ENCODE measurements at places on chromosomes 12 and 14. TPM values are rescaled to one million over a fixed set of nuclear protein-coding genes. Genes with fewer than 3 reads are reported as not detected.

DNA sequence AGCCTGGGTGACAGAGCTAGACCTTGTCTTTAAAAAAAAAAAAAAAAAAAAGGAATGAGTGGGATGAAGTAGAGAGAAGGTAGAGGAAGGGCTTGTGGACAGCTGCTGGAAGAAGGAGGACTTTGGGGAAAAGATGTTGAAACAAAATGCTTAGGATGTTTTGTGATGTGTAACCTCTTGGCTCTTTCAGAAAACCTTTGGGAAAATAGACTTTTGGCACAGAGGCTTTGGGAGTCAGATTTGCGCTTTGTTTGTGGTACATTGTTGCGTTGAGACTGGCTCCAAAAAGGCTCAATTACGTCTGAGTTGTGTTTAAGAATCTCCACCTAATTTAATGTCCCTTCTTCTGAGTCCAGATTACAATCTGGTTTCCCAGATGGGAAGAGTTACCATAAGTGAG lies 32.9 kb upstream of the SPTLC2 start:
- DNase-seq, result no peak

- peak; percentile 75 for DNase-seq
These were observed 61.3 kb downstream of the C14orf132 start for GRCh38 chr14:96100161-96101064.

Gene SSTR1
- not detected for total RNA-seq

DNA sequence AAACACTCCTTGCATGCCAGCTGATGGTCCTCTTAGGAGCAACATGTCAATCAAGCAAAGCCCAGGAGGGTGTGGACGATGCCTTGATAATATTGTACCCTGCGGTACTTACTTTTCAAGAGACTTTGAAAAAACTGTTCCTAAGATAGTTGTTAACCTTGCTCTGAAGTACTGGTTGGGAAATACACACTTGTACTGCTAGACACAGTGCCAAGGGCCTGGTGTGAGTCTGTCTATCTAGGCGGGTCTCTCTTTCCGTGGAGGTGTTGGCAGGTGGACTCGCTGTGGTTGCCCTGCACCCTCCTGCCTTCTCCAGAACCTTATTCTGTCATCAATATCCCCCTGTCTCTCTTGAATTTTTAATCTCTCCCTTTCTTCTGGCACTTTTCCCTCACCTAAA lies 189.4 kb downstream of the NRXN3 start:
- no peak for DNase-seq

DNA sequence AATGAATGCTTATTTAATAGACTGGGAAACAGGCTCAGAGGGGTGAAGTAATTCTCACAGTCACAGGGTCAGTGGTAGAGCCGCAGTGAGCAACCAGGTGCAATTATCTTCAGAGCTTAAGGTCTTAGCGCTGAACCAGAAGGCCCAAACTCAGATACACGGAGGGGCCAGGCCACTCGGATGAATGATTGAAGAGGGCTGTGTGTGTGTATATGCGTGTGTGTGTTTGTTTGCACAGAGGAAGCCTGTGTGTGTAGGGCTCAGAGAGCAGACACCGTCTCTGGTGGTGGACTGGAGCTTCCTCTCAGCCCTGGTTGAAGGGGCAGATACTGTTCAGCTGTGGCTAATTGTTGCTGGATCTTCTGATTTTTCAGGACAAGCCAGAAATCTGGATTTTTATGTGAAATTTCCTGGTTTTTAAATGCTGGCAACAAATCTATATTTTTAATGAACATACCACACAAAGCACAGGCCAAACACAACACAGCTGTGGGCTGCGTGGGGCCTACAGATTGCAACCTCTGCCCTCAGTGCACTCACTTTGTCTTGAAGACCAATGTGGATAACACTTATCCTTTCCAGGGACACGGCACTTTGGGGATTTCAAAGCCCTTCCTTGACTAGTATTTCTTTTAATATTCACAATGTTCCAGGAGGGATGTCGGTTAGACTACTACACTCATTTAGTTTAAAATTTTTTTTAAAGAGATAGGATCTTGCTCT lies 94.5 kb upstream of the NRXN3 start:
- DNase-seq, result no peak

Gene NPAS3
- total RNA-seq, result not detected

Gene FAM161B
- 0.75 TPM for total RNA-seq

Gene PTGDR
- total RNA-seq, result not detected

- DNase-seq, result peak; percentile 38
These were observed 67.6 kb upstream of the CDKN3 start for GRCh38 chr14:54329082-54329695.

Gene KRR1
- 67.6 TPM for total RNA-seq

DNA sequence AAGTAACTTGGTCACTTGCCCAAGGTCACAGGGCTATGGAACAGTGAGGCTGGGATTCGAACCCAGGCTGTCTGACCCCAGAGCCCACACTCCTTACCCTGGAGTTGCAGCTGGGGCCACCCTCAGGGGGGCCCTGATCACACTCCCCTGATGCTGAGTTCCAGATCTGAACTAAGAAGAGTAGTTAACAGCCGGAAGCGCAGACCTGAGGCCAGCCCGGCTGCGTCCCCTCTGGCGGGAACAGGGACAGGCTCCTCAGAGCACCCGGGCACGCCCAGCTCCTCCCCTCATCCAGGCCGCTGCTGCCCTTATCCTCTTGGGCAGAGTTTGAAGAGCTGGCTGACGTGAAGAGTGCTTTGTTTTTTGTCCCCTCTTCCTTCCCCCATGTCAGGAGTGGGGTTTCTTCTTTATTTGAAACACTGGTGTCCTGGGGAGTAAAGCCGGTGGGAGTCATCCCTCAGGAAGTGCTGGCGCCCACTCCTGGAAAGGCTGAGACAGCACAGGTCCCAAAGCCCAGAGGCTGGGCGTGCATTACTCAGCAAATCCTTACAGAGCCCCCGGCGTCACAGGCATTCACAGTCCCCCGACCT lies 8.7 kb downstream of the PHB2 start:
- DNase-seq, result peak; percentile 90

Gene COX6A1
- 597 TPM for total RNA-seq

Gene SLC25A47
- 0.25 TPM for total RNA-seq

Gene EIF2S3B
- total RNA-seq, result 1.3 TPM

DNA sequence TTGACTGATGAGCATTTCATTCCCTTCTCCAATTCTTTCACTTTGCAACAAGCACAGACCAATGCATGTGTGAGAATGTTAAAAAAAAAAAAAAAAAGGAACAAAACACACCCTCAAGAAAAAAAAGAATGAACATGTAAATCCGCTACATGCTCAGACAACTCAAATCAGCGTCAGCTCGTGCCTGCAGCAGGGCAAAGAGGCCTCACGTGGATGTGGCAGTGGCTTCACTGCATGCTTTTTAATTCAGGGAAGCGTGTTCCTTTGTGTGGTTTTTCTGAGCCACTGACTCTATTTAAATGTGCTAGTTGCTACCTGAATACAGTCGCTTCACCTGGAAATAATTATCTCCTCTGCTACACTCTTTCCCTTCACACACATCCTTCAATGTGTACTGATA lies 55.1 kb downstream of the PPP1R36 start:
- no peak for DNase-seq

Gene DAO
- not detected for total RNA-seq

DNA sequence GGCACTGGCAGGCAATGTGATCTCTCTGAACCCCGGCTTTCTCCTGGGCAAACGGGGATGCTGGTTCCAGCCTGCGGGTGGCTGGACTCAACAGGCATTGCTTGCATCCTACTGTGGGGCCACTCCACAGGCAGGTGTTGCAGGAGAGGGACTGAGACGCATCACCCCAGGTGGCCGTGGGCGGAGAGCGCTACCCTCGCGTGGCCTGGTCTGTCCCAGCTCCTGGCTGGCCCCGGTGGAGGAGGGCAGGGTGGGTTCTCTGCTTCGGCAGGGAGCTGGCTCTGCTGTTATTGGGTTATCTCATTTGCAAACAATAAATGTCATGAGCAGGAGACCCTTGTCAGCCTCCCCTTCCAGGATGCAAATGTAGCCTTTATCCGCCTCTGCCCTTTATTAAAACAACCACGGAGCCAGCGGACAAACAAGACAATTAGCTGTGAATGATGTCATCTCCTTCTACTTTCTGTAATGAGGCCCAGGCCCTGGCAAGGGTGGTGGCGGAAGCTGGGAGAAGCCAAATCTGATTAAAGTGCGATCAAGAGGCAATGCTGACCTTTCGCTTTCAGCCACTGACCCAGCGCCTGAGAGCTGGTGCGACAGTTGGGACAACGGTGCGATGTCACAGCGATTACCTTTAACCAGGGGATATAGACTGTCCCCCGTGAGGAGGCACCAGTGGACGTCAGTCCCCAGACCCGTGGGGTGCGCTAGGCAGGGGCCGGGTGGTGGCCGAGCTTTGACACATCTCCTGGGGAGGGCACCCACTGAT lies 161.8 kb downstream of the KIF26A start:
- no peak for DNase-seq

Gene TGFB3
- 2.3 TPM for total RNA-seq

DNA sequence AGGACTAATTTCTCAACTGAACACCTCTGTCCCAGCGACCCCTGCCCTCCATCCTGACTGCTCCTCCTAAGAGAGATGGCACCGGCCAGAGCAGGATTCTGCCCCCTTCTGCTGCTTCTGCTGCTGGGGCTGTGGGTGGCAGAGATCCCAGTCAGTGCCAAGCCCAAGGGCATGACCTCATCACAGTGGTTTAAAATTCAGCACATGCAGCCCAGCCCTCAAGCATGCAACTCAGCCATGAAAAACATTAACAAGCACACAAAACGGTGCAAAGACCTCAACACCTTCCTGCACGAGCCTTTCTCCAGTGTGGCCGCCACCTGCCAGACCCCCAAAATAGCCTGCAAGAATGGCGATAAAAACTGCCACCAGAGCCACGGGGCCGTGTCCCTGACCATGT lies 756 bp downstream of the RNASE7 start:
- DNase-seq, result no peak

Gene POTEM
- not detected for total RNA-seq

Gene IL22
- not detected for total RNA-seq

- DNase-seq, result no peak
These were observed 2.0 kb upstream of the WNT10B start for GRCh38 chr12:48973531-48973930.

DNA sequence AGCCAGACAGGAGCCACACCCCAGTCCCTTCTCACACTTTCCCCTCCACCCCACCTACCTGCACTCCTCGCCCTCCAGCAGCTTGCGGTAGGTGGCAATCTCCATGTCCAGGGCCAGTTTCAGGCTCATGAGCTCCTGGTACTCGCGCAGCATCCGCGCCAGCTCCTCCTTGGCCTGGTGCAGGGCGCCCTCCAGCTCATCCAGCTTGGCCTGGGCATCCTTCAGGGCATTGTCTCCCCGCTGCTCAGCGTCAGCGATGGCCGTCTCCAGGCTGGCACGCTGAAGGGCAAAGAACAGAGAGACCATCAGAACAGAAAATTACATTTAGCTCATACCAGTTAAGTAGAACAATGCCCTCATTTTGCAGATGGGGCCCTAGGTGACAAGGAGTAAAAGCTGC lies 5.5 kb downstream of the KRT74 start:
- DNase-seq, result no peak

- no peak for DNase-seq
These were observed 257.5 kb downstream of the KTN1 start for GRCh38 chr14:55837467-55837866.

DNA sequence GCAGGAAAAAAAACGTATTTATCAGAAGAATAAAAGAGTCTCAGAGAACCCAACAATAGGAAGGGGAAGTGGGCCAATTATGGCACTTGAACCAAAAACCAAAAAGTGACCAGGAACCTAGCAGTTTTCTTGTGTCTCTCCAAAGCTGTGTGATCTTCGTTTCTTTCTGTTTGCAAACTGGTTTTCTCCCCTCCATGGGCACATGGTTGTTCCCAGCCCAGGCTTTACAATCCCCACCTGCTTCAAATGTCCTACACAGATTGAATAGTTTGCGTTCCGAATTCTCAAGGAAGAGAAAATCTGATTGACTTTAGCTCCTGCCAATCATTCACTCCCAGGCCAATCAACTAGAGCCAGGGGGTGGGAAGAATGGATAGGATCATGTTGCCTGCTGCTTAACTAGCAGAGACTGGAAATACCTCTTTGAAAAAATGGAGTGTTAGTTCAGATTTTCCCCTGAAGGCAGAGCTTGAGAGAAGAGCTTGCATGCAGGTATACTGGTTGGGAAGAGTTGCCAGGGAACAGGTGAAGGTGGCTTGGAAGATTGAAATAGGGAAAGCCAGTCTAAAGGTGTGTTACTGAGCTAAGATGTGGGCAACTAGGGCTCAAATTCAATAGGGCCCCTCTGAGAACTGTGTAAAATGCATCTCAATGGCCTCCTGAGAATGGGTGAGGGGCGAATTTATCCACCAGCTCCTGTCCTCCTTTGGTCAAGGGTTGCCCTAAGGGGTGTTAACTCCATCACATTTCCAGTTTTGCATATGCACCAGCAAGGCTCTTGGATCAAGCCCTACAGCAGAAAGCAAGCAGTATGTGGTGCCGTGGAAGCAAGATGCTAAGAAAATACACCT lies 106.4 kb upstream of the SRRM4 start:
- peak; percentile 1 for DNase-seq

Gene C14orf132
- total RNA-seq, result not detected

DNA sequence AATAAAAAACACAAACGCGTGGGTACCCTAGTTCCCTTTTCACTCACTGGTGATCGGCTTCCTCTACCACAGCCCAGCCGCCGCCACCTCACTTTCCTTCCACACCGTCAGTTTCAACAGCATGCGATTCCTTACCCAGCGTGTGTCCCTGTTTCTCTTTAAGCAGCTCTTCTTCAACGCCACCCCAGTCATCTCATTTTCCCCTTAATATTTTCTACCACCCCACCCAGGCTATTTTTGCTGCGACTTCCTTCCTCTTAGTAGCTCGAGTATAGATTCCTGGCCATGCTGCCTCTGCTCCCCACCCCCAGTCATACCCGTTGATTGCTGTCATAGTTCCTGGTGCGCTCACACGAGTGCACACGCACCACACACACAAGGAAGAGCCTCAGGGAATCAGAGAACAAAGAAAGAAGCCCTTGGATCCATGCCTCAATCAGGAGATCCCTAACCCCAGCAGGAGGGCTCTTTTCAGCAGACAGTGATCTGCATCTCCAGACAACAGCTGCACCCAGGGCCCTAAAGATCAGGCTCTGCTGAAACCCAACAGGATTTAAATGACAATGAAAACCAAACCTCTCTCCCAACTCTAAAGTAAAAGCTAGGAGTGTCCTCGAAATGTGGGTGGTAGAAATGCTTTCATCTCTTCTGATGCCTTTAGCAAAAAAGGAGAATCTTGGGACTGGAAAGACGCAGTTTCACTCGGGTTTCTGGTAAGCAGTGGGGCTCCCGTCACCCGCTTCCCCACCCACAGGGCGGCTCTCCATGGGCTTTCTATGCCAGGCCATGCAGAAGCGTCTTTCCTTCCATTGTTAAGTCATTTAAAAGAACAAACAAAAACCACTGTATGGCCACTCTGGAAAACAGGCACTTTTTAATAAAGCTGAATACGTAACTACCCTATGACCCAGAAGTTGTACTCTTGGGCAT lies 23.8 kb downstream of the VPS37B start:
- no peak for DNase-seq

Gene GPRC5D
- total RNA-seq, result not detected

- DNase-seq, result no peak
These were observed 379.7 kb upstream of the DDHD1 start for GRCh38 chr14:53532853-53533252.
